ENCODE measurements at places on chromosomes 4 and X. TPM values are rescaled to one million over a fixed set of nuclear protein-coding genes. Genes with fewer than 3 reads are reported as not detected.
A peak's percentile ranks its signal among the peaks of the same experiment; 100 is the strongest.

DNA sequence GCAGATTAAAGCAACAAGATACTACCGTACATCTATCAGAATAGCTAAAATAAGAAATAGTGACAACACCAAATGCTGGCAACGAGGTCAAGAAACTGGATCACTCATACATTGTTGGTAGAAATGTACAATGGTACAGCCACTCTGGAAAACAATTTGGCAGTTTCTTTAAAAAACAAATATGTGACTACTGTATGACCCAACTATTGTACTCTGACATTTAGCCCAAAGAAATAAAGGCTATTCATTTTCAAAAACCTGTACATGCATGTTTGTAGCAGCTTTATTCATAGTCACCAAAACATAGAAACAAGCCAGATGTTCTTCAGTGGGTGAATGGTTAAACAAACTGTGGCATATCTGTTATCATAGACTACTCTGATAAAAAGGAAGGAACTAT, 8.2 kb downstream of the CLCN3 start:
- no peak for DNase-seq

GRCh38 chr4:92064574-92064973, 239.2 kb upstream of the GRID2 start:
- no peak for DNase-seq

- DNase-seq = no peak
Observed at GRCh38 chr4:955161-955921, 18.0 kb downstream of the DGKQ start.

- no peak for DNase-seq
Observed at GRCh38 chr4:114318309-114318708, 280.3 kb upstream of the UGT8 start.

- DNase-seq = no peak
Observed at GRCh38 chrX:95860127-95860526, 824.5 kb upstream of the DIAPH2 start.

DNA sequence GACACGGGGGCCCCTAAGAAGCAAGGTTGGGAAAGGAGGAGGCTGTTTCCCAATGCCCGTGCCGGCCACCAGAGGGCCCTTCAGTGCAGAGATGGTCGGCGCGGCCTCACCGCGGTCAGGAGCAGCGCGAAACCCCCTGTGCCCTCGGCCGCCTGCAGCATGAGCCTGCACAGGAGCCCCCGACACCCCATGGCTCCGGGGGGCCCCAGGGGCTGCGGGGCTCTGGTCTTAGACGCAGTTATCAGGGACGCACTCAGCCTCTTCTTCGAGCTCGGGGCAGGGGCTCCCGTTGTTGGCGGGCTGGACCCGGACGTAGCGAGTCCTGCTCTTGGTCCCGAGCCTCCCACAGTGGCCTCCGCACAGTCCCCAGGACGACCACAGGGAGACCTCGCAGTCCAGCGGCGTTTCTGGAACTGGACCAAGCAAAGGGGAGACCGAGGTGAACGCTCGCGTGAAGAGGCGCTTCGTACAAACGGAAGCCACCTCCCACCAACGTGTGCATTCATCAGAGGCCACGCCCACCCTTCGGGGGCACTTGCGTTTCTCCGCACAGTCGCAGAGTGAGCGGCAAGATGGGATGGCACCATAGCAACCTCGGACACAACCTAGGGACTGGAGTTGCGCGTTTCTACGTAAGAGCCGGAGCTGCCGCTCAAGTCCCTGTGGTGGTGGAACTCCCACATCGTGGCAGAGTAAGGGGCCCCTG, 5.0 kb downstream of the SPON2 start:
- peak; percentile 97 for DNase-seq

DNA sequence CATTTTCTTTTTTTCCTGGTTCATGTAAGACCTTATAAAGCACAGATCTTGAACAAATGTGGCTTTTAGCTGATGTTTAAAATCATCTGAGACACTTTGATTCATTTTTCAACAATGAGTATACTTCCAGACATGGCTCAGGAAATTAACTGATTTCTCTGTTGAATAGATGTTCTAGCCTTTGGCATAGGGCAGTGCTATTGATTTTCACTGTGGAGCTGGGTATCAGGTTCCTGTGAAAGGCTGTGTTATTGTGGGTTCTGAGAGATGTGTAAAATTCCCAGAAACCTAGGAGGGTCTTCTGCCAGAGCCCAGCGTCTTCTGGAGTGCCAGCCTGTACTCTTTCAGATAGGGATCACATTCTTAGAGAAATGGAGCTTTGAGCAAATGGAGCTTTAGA, 278.9 kb downstream of the EPHA5 start:
- DNase-seq = no peak

- no peak for DNase-seq
Observed at GRCh38 chr4:4918067-4918466, 58.6 kb downstream of the MSX1 start.

GRCh38 chr4:4549534-4549933, 7.7 kb upstream of the STX18 start:
- DNase-seq = no peak

DNA sequence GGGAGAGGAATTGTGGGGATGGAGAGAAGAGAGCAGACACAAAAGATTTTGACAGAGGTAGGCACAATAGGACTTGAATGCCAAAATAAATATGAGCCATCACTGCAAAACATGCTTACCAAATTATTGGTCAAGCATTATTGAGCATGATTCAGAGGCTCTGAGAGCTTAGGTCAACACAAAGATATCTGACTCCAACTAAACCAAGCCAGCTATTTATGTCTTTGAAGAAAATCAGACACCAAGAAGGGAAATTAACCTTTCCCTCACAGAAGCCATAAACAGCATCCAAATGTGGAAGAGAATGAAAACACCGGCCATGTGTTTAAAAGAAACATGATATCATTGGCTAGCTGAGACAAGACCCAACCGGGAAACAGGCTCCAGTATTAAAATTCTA, 323.2 kb downstream of the RAB28 start:
- DNase-seq = no peak

GRCh38 chr4:73663576-73663975, 43.3 kb upstream of the RASSF6 start:
- DNase-seq = no peak

- no peak for DNase-seq
Observed at GRCh38 chr4:70628444-70628843, at the start of gene ENAM. Gene ENAM, plus strand, starts transcription at chr4:70628744. Its CDS starts 757 bp downstream, at chr4:70629501.

DNA sequence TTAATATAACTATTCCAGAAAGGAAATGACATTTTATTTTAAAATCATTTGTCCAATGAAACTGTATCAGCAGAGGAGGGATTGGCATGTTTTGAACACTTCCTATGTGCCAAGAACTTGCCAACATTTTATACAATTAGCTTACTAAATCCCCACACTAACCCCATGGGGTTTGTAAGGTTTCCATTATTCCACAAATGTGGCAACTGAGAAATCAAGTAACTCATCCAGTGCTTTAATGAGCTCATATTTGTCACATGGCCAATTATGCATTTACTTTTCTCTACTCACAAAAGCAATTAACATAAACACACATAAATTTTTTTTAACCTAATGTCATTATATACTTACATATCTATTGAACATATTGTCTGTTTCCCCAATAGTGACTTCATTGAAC, 37.3 kb downstream of the MANBA start:
- no peak for DNase-seq

DNA sequence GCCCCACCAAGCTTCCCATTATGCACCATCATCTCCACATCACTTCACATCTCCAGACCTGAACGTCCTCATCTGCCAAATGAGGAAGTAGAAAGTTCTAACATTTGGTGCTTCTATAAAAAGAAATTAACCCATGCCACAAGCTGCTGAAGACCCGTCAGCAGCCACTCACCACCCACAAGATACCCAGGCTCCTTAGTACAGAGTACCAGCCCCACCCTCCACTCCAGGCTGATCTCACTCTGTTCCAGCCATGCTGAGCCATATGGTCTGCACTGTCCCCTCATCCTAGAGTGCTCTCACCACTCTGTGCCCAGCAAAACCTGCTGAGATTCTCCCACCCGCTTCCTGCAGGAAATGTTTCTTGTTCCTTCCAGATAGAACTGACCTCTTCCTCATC, 240.8 kb upstream of the PPARGC1A start:
- DNase-seq = no peak

GRCh38 chr4:996030-996996, 3.1 kb upstream of the SLC26A1 start:
- DNase-seq = no peak

DNA sequence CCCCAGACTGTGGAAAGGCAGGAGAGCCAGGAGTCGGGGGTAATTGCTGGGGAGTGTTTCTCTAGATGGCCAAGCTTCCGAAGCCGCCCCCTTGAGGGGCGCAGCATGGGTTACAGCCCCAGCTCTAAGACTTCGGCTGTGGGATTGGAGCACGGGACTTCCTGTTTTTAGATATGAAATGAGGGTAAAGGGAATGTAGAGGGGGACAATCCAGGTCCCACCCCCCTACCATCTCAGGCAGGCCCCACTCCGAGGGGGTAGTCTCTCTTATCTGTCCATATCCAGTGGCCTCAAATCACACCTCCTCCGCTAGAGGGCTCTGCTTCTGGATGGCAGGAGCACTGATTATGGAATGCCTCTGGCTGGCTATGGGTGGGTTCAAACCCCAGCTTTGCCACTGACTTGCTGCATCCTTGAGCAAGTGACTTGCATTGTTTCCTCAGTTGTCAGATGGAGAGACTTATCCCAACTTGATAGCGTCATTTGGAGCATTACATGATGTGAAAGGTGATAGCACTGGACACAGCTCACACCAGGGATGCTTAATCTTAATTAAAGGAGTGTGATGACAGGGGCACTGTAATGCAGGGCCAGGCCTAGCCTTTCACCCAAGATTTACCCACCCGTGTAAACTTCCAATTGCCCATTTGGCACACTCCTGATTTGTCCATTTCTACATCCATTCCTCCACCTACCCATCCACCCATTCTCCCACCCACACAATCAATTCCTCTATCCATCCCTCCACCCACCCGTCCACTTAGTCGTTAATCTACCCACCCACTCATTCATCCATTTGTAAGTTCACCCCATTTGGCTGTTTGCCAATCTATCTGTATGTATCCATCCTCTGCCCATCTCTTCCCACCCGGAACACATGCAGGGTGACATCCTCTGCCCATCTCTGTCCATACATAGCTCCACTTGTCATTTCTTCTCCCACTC, 848 bp upstream of the KCND1 start:
- DNase-seq = peak; percentile 52

- DNase-seq = no peak
Observed at GRCh38 chrX:26649534-26649933, 433.6 kb downstream of the MAGEB5 start.

- DNase-seq = no peak
Observed at GRCh38 chrX:104695593-104695992, 129.6 kb downstream of the IL1RAPL2 start.

DNA sequence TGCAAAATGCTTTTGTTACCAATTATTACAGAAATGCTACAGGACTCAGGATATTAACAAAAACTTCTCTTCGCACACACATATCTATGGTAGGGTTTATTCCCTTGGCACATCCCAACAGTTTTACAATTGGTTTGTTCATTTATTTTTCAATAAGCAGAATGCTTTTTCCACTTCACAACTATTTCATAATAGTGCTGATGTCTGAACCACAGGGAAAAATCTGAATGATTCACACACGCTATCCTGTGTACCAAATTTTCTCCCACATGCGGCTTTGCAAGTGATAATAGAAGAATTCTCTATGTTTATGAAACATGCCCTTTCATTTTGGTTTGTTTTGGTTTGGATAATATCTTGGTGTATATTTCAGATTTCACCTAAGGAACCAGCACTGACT, 725.7 kb upstream of the TENM3 start:
- DNase-seq = no peak

GRCh38 chr4:33149658-33150524, 2429.7 kb downstream of the PCDH7 start:
- DNase-seq = no peak

GRCh38 chr4:159298502-159298901, 195.6 kb downstream of the RAPGEF2 start:
- no peak for DNase-seq

DNA sequence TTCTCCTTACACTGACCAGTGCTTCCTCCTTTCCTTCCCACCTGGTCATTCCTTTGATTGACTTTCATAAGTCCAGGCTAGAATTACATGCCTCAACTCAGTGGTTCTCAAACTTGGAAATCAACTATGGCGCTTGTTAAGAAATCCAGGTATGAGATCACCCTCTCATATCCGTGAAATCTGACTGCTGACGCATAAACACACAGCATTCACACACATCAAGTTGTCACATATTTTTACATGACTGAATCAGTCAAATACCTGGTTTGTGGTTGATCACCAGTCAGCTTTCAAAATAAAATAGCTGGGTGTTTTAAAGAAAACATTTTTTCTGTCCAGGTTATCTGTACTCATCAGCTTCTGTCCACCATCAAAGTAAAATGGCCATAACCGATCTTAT, 433.5 kb downstream of the AFF2 start:
- no peak for DNase-seq

DNA sequence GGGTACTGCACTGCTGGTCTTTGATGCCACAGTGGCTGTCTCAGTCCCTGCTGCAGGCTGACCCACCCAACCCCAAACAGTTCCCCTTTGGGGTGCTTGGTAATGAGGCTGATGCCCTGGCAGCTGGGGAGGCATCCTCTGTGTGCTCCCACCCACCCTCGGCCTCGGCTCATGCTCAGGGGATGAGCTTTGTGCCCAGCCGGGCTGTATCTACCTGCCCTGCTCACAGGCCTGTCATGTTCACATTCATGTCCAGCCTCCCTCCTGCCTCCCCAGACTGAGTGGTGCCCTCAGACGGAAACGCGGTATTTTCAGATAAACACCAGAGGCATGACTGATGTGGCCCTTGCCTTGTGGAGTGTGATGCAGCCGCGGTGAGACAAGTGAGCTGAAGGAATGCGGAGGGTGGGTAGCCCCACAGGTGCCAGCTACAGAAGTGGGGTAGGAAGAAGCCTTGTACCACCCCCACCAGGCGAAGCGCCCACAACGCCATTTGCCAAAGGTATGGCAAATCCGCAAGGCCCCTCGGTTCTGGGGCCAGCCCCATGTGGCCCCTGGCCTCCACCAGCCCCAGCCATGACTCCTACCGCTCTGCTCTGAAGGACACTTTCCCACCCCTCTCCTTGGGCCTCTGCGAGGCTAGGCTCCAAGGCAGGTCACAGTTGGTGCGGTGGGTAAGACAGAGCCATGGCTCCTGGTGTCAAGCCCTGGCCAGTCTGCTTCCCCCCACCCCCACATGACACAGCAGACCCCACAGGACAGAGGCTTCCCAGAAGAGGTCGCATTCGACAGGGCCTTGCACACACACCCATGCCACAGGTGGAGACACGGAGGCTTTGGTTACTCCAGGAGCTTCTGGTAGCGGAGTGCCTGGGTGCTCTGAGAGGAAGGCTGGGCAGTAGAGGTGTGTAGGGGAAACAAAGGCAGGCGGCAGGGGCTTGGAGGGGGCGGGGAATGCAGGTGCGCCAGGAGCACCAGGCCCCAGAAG, 1.8 kb upstream of the RENBP start:
- no peak for DNase-seq

GRCh38 chr4:88696630-88697029, 999 bp downstream of the NAP1L5 start:
- no peak for DNase-seq

GRCh38 chrX:40462795-40463194, 118.0 kb upstream of the ATP6AP2 start:
- DNase-seq = no peak

The TLR6 gene
- 1.6 TPM for total RNA-seq

The FAM241A gene
- 4.1 TPM for total RNA-seq

The SSX2B gene
- not detected for total RNA-seq

The KCNE5 gene
- total RNA-seq = 0.29 TPM

The ATG4A gene
- total RNA-seq = 6.5 TPM

The AKAP4 gene
- not detected for total RNA-seq

The NAP1L2 gene
- 1.4 TPM for total RNA-seq

The FTSJ1 gene
- total RNA-seq = 82.9 TPM

The CSAG3 gene
- total RNA-seq = not detected

The FAM9B gene
- not detected for total RNA-seq

The KCNIP4 gene
- not detected for total RNA-seq

The BANK1 gene
- 0.09 TPM for total RNA-seq
